ENCODE measurements at places on chromosomes 3 and 15. TPM values are rescaled to one million over a fixed set of nuclear protein-coding genes. Genes with fewer than 3 reads are reported as not detected.

- no peak for DNase-seq
Observed at GRCh38 chr3:55362210-55362960, 124.7 kb downstream of the WNT5A start.

DNA sequence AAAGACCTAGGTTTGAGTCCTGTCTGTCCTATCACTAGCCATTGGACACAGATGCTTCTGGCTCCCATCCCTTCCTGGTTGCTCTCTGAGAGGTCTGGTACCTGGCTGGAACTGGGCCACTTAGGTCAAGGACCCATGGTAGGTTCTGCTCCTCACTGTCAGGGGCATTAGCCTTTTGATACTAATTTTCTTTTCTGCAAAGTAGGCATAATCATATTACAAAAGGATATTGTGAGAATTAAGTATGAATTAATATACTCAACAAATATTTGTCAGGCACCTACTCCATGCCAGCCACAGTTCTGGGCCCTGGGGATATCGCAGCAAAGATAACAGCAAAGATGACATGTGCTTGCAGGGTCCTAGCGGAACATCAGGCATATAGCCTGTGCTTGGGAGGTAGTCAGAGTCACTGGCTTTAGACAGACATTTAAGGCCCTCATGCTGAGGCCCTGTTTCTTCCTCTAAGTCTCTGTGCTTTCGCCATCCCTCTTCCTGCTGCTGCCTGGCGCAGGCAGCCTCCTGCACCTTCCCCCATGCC, 25.6 kb upstream of the LCTL start:
- DNase-seq, result no peak

DNA sequence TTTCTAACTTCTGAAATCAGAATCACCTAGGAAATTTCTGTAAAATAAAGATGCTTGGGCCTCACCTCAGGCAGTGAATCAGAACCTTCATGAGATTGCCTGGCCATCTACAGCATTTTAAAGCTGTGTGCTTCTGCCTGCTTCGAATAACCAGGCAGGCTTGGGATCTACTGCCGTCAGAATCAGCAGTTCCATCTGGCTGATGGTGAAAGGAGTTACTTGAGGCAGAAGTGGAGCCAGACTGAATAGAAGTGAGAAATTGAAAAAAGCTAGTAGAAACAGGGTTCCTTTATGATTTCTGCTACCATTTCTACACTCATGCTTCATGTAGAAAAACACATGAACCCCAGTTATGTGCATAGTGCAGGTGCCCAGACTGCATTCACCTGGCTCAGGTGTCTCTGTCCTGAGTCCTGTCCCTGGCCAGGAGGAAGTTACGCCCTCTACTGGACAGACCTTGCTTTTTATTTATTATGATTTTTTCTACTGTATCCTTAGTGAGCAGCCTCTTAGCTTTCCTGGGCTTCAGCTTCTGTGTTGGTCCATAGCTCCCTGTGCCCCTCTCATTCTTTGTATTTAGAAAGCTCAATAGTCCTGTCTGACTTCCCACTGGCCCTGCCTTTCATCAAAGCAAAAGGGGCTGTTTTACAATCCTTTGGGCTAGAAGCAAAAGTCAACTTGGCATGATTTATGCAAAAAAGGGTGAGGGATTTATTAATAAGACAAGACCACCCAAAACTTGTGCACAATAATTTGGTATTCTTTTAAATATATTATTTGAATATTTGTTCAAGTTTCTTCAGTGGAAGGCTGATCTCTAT, 200.8 kb upstream of the GOLGA6L4 start:
- DNase-seq, result no peak

DNA sequence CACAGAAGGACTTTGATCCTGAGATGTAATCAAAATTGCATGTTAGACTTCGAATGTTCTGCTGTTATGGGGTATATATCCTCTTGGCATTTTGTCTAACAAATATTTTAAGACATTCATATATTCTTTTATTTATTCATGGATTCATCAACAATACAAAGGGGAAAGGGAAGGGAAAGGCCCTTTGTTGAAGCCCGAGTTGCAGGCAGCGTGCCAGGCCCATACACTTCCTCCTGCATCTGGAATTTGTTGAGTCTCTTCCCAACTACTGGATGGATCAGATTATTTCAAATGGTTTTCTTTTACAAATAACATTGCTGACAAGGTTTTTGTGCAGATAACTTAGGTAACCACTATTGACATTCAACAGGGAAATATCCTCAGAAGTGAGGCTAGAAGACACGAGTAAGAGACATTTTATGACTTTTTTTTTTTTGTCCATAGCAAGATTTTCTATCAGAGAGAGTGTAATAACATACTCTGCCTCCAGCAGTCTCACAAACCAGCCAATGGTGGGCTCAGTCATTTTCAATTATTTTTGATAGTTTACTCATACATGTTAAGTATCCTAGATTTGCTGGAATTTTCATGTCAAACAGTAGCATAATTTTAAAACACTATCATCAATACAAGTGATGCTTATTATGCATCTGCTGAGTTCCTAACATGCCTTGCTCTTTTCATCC, 94.3 kb downstream of the RPL39L start:
- DNase-seq, result no peak

DNA sequence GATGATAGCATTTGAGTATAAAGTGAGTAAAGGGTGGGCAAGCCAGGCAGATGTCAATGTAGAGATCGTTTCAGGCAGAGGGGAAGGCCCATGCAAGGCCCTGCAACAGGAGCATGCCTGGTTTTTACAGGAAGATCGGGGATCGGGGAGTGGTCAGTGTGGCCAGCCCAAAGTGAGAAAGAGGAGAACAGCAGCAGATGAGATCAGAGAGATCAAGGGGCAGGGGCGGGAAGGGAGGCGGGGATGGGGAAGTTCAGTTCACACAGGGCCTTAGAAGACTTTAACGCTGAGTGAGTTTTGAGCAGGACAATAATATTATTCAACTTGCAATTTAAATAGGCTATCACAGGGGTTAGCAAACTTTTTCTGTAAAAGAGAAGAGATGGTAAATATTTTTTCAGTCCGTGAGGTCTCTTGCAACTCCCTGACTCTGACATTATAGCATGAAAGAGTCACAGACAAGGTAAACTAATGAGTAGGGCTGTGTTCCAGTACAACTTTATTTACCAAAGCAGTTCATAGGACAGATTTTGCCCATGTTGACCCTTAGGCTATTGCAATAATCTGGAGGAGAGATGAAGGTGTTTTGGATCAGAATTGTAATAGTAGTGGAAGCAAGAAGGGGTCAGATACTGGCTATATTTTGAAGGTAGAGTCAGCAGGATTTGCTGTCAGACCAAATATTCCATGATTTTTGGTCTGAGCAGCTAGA, 12.4 kb upstream of the CD47 start:
- DNase-seq, result no peak

DNA sequence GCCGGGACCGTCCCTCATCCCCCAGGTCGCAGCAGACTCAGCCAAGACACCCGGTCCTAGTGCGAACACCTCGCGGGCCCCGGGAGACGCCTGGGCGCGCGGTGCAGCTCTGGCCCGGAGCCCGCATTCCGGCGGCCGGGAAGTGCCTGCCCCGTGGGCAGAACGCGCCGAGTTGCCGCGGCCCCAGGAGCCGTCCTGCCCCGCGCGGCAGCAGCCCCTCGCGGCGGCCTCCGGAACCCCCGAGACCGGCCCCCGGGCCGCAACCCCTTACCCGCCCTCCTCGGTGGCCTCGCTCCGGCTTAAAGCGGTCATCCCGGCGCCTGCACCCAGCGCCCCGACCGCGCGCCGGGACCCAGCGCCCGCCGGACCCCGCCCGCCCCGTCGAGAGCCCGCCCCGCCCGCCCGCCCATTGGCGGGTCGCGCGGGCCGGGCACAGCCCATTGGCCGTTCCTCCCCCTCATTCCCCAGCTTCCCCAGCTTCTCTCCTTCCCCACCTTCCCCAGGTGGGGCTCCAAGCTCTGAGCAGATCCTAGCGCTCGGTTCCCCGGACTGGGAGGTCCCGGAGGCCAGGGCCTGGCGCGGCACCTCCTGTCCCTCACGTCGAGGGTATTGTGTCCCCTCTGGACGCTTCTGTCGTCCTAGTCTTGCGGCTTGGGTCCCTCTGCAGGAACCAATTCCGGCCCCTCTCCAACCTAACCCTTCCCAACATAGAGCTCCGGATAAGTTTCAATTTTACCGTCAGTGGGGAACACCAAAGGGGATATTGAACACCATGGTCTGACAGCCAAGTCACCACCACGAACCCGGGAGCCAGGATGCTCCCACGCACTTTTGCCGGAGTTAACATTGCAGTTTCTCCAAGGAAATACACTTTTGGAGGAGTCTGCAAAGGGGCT, at the start of gene GRAMD2A:
GRAMD2A (minus strand) TSS at position 328 of the 896 bp plus-strand sequence.
- DNase-seq, result peak; percentile 12

- DNase-seq, result peak; percentile 77
Observed at GRCh38 chr3:149592758-149593240, 65.0 kb downstream of the WWTR1 start.

DNA sequence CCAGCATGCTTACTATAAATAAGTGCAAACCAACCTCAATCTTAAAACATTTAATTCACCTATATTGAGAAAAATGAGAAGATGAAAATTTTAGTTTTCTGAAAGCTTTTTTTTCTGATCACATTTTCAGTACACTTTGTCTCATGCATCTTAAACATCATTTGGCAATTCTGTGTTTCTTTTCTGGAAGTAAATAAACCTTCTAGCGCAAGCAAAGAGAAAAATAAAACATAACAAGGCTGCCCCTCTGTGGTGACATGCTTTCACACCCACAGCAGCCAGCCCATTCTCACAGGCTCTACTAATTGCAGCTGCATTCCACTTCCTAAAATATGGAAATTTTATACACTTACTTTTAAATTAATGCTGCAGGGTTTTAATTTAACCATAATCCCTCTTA, 90.1 kb downstream of the NEK10 start:
- peak; percentile 33 for DNase-seq

GRCh38 chr3:143170676-143171075, 51.1 kb downstream of the CHST2 start:
- DNase-seq, result peak; percentile 56

DNA sequence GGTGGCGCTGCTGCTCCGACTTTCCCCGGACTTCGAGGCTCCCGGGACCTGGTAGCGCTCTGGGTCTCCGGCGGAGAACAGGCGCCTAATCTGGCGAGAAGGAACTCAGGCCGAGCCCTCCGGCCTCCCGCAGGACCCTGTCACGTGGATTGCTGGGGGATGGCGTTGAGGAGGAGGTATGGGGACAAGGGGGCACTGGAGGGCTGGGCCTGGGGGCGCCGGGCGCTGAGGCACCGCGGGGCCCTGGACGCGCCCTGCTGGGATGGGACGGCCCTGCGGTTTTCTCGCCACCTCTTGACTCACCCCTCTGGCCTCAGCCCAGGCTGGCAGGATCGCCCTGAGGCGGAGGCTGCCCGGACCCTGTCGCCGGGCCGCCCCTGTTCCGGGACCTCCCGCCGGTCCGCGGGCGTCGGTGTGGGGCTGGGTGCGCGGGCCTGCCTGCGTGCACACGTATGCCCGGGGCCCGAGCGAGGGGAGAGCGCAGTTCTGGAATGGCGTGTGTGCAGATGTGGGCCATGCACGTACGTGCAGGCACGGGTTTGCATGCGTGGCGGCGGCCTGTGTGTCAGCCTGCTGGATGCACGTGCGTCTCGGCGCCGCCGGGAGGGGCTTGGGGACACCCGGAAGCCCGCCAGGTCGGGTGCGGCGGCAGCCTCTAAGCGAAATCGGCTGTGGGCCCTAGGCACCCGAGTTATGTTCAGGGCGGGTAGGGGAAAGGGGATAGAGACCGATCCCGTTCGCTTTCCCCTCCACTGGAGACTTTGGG, 752 bp downstream of the C15orf39 start:
- DNase-seq, result peak; percentile 61

GRCh38 chr3:134718726-134719125, 67.9 kb upstream of the KY start:
- no peak for DNase-seq

DNA sequence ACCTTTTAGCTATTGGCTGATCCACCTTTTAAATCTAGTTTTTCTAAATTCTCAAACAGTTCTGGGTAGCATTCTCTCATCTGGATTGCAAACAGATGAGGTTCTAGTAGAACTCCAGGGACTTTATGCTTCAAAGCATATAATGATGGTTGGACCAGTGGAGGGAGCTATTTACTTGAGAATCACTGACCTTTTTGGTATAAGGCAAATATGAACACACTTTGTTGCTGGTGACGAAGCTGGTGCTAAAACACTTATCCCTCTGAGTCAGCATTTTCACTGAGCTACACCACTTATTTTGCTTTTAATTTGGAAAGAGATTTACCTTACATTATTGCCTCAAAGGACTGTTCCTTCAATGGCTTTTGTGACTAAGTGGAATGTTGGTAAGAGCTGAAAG, 58.6 kb upstream of the SLITRK3 start:
- peak; percentile 72 for DNase-seq

DNA sequence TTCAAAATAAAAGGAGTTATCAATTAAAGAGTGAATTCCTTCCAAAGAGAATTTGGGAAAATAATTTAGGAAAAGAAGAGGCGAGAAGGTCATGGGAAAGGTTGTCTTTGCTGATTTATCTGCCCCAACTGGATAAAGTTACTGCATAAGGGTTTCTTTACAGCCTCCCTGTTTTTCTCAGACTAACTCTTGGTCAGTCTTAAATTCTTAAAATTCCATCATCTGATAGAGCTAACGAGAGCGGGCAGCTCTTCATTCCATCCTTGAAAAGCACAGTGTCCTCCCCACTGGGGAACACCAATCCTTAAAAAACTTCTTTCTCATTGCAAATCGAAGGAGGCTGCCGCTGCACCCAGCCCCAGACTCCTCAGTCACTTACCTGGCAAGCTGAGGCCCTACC, 107.2 kb downstream of the PGPEP1L start:
- peak; percentile 49 for DNase-seq

DNA sequence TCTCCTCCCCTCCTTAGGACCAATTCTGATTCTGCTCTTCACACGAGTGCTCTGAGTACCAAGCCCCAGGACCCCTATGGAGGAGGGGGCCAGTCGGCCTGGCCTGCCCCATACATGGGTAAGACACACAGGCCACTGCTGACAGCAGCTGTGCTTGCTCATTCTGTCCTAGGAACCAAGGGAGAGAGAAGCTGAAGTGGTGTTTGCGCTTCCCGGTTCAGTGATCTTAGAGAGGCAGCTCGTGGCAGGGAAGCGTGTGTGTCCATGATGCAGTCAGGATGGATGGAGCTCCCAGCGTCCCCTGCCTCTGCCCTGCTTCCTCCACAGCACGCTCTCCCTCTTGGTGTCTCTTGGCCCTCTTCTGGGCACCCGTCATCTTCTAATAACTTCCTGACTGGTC, 77.6 kb downstream of the CRTC3 start:
- no peak for DNase-seq

GRCh38 chr15:82934100-82934880, 18.2 kb downstream of the HOMER2 start:
- DNase-seq, result no peak

- DNase-seq, result no peak
Observed at GRCh38 chr15:68175526-68175925, 29.6 kb downstream of the CALML4 start.

The TNK2 gene
- polyA plus RNA-seq, result 2.5 TPM

The ZIC4 gene
- not detected for polyA plus RNA-seq

The COMMD4 gene
- polyA plus RNA-seq, result 74.9 TPM

The C3orf62 gene
- 1.3 TPM for polyA plus RNA-seq

The SLC12A1 gene
- polyA plus RNA-seq, result not detected

The FETUB gene
- polyA plus RNA-seq, result not detected

The P3H2 gene
- polyA plus RNA-seq, result 24.2 TPM

The SEMA4B gene
- polyA plus RNA-seq, result 12.8 TPM

The CLDND1 gene
- polyA plus RNA-seq, result 71.3 TPM

Data from fibroblast of lung (primary cell).